Choroid plexus epithelial cell (primary cell): ENCODE measurements at places on chromosomes 16 and 17.

GRCh38 chr17:80438806-80439205 lies 23.8 kb downstream of the ENDOV start:
- DNase-seq: no peak

DNA sequence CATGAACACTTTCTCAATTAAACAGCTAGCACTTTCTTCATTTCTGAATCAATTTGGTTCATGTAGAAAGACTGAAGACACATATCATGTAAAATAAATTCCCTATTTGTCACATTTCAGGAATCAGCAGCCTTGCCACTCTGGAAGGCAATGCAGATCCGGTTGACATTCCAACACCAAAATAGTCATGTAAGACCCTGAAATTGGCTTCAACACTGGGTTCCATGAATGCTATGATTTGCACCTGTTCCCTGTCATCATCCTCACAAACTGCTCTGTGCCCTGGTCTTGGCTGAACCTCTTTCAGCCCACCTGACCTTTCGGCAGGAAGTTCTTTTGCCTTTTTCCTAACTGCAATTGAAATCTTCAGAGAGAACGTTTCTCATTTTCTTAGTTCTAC lies 156.9 kb downstream of the CDH8 start:
- no peak for DNase-seq

DNA sequence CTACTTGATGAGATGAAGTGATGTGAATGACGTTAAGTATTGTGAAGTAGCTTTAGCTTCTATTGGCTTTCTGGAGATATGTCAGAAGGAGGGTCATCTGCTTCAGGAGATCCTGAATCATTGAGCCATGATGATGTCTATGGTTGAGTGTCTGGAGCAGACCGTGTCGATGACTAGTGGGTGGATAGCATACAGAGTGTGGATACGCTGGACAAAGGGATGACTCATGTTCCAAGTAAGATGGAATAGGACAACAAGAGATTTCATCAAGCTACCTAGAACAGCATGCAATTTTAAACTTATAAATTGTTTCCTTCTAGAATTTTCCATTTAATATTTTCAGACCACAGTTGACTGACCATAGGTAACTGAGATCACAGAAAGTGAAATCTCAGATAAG lies 116.1 kb upstream of the RBBP6 start:
- no peak for DNase-seq

- no peak for DNase-seq
Observed at GRCh38 chr17:2994441-2994840, 69.0 kb downstream of the OR1D5 start.

- peak; percentile 83 for DNase-seq
Observed at GRCh38 chr16:22898874-22899348, 84.9 kb downstream of the HS3ST2 start.
